ENCODE measurements at places on chromosomes 3 and 15.

GRCh38 chr15:88651971-88652370 is 13.2 kb downstream of the ISG20 start:
- no peak for DNase-seq

DNA sequence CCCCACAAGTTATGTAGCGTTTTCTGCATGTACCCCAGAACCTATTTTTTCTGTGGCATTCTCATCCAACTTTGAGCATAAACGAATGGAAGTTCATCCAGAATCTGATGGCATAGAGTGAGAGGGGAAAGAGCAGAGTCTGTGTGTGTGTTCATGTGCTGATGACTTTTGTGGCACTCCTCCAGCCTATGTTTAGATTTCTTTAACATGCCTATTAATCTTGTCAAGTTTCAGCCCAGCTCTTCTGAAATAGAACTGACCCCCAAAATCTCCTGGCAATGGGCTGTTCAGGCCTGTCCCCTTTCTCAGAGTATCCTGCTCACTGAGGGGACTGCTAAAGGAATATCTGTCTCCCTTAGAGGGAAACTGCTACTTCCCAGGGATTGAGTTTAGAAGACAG is 56.4 kb upstream of the NEO1 start:
- DNase-seq: no peak

- no peak for DNase-seq
Measured at GRCh38 chr3:30539206-30539605, 67.2 kb upstream of the TGFBR2 start.

DNA sequence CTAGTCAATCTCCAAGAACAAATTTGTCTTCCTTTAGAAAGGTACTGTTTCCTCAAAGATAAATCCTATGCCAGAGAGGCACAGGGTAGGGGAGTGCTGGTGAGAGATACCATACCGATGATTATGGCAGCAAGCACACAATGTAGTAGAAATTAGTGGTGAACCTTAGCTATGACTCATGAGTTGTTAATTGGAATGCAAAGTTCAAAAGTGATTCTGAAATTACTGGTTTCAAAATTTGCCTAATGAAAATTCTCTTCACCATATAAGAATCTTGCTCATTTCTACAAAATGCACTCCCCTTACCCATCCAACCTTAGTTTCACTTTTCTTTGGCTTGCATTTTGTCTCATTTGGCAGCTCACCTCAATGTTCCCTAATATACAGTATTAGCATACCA is 139.5 kb upstream of the SLC2A2 start:
- DNase-seq: no peak

GRCh38 chr15:45128971-45129639 is 574 bp downstream of the DUOXA1 start:
- DNase-seq: no peak

DNA sequence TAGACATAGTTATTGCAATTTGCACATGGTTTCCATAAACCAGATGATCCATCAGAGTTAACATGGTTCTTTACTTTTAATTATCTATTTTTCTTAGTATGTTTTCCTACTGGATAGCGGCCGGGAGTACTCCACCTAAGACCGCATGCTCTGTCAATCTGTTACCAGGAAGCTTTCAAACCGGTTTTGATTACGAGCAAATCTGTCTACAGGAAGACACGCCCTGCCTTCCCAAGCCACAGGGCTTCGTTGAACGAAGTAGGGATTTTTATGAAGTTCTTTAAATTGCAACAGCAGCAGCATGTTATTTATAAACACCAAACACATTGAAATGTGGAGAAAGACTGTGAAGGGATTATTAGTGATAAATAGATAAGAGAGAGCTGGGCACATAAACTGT is 283.3 kb upstream of the ROBO2 start:
- DNase-seq: no peak

- no peak for DNase-seq
Measured at GRCh38 chr3:25473246-25473645, 45.2 kb downstream of the RARB start.

GRCh38 chr3:80855482-80855881 is 906.0 kb downstream of the GBE1 start:
- DNase-seq: no peak

DNA sequence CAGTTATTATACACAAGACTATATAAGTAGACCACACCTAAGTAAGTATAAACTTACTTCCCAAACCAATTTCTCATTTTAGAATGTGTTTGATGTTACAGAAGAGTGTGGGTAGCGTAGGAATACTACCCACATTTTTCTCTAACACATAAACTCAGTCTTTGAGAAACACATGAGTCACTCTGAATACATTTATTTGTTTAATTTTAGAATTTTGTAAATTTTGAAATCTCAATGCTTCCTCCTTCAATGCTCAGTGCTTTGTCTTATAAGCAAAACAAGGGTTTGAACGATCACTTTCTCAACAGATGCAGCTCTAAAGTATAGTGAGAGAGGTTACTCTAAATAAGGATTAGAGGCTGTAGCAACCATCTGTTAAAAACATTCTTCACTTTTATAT is 700.8 kb downstream of the SI start:
- no peak for DNase-seq

- no peak for DNase-seq
Measured at GRCh38 chr3:73026111-73026759, 29.6 kb downstream of the PPP4R2 start.

GRCh38 chr3:37326144-37326543 is 151.8 kb upstream of the LRRFIP2 start:
- no peak for DNase-seq

DNA sequence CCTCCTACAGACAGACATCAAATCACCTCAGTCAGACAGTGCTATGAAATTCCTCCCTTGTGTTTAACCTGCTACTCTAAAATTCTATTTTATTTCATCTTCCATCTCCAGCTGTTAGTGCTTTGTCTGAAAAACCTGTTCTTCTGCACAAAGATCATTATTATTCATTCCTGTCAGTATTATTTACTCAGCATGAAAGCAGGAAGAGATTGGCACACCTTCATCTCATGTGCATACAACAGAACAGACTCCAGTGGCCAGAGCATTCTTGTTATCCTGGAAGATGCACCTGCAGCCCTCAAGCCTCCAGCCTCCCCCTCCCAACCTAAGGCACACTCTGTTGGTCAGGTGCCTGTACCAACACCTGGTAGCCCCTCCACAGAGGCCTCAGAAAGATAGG is 1.8 kb upstream of the ROPN1B start:
- no peak for DNase-seq

GRCh38 chr3:107111872-107112271 is 265.4 kb upstream of the CCDC54 start:
- DNase-seq: no peak

DNA sequence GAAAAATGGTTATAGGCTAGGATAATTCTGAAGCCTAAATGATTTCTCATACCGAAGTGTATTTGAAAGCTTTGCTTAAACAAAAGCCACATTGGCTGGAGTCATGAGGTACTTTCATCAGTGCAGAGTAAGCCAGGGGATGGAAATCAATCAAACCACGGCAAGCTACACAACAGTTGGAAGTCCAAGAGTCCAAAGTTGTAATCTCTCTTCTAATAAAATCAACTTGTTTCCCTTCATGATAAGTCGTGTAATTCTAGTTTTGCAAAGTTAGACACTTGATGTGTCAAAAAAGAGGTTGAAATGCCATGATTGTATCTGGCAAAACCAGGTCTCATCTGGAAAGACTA is 250.5 kb upstream of the VEPH1 start:
- DNase-seq: no peak

- no peak for DNase-seq
Measured at GRCh38 chr3:90102146-90102545, 994.7 kb downstream of the EPHA3 start.

- DNase-seq: no peak
Measured at GRCh38 chr15:72176159-72176558, 21.4 kb downstream of the GRAMD2A start.

DNA sequence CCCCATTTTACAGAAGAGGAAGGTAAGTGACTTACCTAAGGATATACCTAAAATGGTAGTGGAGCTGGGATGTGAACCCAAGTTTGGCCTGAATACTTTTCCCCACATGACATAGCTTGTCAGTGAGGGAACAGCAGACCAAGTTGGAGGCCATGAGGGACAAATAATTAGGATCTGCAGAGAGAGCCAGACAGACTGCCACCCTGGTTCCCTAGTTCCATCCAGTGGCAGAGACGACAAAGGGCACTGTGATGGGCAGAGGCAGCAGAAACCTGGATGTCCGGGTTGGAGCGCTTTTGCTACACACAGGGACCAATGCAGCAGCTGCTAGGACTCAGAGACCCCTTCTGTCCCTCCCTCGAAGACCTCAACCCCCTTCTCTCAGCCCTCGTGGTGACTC is 1.2 kb downstream of the CPLX3 start:
- no peak for DNase-seq

DNA sequence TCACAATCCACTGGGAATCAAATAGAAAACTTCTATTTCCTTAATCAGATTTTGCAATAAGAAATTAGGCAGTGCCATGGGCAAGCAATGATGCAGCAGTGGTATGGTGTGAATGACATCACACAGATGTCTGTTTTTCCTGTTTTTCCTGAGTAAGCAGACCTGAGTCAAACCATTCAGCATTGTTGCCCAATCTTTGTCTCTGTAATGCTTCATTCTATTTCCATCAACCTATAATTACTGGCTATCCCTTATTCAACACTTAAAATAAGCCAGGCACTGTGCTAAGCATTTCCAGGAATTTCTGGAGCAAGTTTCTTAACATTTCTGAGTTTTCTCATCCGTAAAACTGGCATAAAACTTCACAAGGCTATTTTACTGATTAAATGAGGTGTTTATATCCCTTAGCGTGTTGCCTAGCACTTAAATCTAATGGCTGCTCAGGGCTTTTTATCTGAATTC is 11.3 kb upstream of the OXSR1 start:
- DNase-seq: no peak

GRCh38 chr3:170425491-170426239 is 7.0 kb downstream of the CLDN11 start:
- DNase-seq: no peak

DNA sequence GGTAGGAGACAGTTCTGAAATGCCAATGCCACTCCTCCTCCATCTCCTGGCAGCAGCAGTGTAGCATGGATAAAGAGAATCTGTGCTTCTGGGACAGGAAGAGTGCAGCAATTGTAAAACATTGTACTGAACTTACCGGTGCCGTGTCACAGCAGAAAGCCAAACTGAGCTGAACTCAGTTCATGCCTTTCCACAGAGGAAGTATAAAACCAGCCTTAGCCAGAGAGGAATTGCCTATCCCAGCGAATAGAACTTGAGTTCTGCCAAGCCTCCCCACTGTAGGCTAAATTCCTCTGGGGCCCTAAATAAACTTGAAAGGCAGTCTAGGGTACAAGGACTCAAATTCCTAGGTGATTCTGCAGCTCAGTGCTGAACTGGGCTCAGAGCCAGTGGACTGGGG is 148.8 kb downstream of the SLC9A9 start:
- DNase-seq: no peak

DNA sequence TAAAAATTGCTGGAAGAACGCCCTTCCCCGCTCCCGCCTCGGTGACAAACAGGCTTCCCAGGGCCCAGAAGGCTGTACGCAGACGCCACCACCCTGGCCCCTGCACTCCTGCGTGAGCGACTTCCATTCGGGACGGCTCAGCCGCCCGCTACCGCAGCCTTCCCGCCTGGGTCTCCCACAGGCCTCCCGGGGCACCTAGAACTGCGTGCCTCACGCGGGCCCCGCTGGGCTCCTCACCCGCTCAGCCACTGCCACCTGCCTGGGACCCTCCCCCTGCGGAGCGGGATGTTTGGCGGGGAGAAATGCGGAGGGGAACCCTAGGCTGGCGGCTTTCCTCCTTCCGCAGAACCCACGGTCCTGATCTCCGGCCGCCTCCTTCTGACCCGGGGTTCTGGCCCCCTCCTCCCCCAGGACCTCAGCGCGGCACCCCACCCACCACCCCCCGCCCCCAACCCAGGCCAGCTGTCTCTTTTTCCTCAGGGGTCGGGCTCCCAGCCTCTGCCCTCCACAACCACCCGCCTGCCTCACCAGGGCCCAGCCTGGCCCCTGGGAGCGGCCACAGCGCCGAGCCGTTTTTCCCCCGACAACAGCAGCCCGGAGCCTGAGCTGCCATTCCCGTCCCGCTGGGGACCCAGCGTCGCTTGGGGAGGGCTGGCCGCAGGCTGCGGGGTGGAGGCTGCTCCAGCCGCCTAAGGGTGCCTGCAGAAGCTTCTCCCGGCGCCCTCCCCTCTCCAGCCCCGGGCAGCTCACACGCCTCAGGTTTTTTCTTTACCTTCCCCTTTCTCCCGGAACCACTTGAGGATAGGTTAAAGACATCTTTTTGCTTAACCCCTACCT is 27.6 kb upstream of the RAB7A start:
- peak; percentile 63 for DNase-seq

- DNase-seq: no peak
Measured at GRCh38 chr3:87795701-87796100, 263.1 kb downstream of the CGGBP1 start.

- no peak for DNase-seq
Measured at GRCh38 chr3:52108302-52109232, 45.7 kb downstream of the POC1A start.

DNA sequence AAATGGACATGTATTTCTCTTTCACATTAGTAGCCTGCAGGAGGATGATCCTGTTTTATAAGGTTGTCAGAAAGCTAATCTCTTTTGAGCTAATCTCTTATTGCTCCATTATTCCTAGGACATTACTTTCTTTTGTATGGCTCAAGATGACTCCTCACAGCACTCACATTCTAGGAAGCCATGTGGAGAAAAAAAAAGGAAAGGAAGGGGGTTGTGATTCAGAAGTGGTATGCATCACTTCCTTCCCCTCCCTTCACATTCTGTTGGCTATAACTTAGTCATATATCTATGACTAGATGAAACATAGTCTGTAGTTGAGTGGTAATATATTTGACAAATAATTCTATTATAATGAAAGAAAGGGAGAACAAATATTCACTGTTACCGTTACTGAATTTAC is 168.8 kb upstream of the TTC14 start:
- DNase-seq: no peak

DNA sequence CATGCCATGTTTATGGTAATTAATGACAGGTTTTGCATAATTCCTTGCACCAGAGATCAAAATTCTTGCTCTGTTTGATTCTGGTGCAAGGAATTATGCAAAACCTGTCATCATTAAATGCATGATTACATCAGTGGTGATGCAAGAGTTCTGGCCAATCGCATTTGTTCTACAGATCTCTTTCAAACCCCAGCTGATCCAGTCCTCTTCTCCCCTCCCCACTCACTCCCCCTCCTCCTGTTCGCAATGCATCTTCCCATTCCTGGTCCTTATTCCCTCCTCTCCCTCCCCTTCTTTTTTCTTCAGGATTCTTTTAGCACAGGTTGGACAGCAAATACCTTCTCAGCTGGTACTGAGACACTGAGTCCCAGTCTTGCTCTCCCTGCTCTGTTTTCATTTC is 82.1 kb downstream of the GABRB3 start:
- no peak for DNase-seq

GRCh38 chr3:122366379-122366749 is 16.7 kb downstream of the MIX23 start:
- no peak for DNase-seq

DNA sequence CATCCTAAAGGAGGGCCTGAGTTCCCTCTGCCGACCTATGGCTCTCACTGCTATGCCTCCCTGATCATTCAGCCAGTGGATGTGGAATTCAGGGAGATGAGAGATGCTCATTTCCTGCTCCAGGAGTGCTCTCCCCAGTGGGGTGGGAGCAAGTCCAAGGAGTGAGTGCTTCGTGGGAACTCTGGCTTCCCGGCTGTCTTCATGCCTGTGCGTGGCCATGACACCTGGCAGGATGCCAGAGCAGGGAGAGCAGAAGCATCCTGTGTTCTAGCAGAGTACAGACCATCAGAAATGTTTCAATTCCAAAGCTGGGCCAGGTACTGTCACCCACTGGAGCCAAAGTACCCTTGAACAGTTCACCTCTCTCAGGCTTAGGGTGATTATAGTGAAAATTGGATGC is 45.1 kb downstream of the APH1B start:
- DNase-seq: no peak
